ENCODE measurements at places on chromosomes 13 and 19.

- DNase-seq: no peak
Measured at GRCh38 chr19:28519952-28520861, 692.7 kb downstream of the UQCRFS1 start.

- DNase-seq: no peak
Measured at GRCh38 chr19:16957151-16957701, 68.4 kb downstream of the F2RL3 start.

- DNase-seq: no peak
Measured at GRCh38 chr19:18000480-18000914, 7.5 kb upstream of the ARRDC2 start.

GRCh38 chr19:51750400-51751094 lies 1.1 kb downstream of the FPR1 start:
- DNase-seq: no peak

DNA sequence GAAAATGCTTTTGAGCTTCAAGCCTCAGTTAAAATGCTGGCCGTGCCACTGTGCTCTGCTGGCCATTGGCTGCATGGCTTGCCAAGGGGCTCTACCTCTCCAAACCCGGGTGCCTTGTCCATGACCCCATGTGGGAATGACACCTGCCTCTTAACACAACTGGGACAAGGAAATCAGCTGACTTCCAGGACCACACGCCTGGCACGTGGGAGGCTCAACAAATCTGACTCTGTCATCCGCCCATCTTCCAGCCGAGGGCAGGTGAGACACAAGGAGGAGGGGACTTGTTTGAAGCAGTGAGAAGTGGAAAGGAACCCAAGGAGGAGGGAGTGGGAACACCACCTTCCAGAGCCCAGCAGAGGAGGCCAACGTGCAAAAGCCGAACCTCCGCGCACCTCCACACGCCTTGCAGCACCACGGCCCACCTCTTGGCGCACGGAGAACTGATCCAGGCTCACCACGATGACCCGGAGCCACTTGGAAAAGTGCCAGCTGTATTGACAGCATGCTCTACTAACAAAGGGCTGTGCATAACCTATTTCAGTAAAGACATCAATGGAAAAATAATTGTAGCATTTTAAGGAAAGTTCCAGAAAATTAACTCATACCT lies 38.3 kb downstream of the COL4A1 start:
- DNase-seq: no peak

- no peak for DNase-seq
Measured at GRCh38 chr13:111533900-111534683, 213.7 kb downstream of the TEX29 start.

GRCh38 chr13:103358255-103358932 lies 292.2 kb upstream of the SLC10A2 start:
- no peak for DNase-seq

DNA sequence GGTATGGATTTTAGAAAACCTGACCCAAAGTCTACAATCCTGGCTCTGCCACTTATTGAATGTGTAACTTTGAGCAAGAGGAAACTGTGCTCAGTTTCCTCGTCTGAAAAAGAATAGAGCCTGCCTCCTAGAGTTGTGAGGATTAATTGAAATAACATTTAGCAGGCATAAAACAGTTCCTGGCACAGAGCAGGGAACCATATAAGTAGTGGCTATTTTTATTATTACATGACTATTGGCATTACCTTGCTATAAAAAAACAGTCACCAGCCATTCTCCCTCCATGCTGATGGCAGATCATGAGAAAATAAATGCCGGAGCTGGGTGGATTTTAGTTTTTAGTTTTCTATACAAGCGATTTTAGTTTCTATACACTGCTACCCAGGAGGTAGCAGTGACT lies 5.8 kb downstream of the DOCK9 start:
- no peak for DNase-seq

DNA sequence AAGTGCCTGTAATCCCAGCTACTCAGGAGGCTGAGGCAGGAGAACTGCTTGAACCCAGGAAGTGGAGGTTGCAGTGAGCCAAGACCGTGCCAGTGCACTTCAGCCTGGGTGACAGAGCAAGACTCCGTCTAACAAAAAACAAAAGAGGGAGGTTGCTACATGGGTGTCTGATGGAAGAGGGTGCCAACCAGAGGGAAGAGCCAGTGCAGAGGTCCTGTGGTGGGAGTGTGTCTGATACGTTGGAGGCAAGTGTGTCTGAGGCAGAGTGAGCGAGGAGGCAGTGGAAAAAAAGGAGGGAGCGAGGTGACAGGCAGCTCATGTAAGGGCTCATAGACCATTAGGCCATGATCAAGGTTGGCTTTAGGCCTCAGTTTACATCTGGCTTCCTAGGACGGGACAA lies 6.8 kb downstream of the PDE4A start:
- DNase-seq: no peak

DNA sequence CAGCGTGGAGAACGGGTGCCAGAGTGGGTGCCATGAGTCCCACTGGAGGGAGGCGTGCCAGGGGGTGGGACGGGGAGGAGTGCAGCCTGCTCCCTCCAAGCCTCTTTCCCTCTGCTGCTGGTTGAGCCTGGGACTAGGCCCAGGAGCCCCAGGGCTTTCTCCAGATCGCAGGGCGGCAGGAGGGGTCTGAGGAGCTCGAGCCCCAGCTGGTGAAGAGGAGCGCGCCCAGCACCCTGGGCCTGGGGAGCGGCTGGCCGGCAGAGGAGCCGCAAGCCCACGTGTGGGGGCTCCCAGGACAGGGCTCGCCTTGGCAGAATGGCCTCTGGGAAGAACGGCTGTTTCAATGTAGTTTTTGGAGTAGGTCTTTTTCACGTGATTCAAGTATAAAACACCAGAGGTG lies 12.2 kb upstream of the DCUN1D2 start:
- no peak for DNase-seq

GRCh38 chr19:42529248-42529764 lies 1.0 kb upstream of the CEACAM1 start:
- peak; percentile 60 for DNase-seq

GRCh38 chr19:3932931-3933810 lies at the start of gene NMRK2:
NMRK2 (plus strand) TSS chr19:3933069; CDS start chr19:3933672, 603 bp downstream.
- DNase-seq: no peak

- DNase-seq: no peak
Measured at GRCh38 chr13:25771202-25771601, 280.6 kb downstream of the SHISA2 start.

- DNase-seq: peak; percentile 32
Measured at GRCh38 chr13:80454245-80454644, 113.3 kb upstream of the SPRY2 start.

DNA sequence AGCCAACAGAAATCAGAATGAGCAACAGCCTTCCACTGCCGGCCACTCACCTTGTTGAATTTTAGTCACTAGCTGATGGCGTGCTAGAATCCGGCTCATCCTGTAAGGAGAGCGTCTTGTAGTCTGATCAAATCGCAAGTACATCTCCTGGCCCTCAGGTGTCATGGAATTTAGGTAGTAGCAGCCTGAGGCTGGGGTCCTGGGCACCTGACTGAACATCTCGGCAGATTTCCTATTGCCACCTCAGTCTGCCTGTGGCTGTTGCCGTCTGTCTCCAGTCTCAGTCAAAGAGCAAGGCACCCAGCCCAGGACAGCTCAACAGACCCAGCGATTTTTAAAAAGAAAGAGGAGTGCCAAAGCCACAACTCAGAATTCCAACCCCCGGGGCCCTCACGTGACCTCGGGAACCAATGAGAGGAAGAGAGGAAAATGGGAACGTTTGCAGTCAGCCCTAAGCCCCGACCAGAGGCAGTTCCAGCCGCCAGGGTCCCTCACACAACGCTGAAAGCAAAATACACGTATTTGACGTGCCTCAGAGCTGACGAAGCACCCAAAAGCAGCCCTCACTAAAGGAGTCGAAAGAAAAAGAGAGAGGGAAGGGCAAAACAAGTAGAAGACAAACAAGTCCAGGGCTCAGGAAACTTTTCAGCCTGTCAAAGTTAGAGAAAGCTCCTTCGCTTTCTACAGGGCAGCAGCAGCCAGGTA lies at the start of gene STARD13:
STARD13 (minus strand) TSS at position 336 of the 705 bp plus-strand sequence; CDS start at position 219, 117 bp downstream.
- DNase-seq: peak; percentile 30

DNA sequence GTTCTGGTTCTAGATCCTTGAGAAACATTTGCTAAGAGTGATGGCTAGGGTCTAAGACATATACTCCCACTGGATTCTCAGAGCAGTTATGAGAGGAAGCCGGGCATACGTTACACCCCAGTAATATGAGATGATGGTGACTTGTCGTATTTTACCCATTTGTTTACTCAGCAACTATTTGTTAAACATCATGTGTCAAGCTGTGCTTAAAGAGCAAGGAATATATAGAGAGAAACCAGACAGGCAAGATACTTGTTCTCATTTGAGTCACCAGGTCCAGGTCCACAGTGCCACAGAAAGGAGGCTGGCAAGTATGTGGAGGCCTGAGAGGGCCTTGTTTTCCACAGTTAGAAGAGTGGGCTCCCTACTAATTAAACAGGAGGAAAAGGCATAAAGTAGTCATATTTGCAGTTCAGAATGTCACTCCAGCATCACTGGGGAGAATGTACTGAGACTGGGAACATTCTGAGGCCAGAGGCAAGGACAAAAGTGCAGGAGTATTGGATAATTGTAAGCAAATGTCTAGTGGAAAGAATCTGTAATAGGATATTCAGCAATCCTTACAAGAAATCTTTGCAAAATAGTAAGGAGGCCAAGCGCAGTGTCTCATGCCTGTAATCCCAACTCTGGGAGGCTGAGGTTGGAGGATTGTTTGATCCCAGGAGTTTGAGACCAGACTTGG lies 142.2 kb downstream of the IRS2 start:
- no peak for DNase-seq

GRCh38 chr13:77619655-77620054 lies 77.8 kb upstream of the SLAIN1 start:
- no peak for DNase-seq

DNA sequence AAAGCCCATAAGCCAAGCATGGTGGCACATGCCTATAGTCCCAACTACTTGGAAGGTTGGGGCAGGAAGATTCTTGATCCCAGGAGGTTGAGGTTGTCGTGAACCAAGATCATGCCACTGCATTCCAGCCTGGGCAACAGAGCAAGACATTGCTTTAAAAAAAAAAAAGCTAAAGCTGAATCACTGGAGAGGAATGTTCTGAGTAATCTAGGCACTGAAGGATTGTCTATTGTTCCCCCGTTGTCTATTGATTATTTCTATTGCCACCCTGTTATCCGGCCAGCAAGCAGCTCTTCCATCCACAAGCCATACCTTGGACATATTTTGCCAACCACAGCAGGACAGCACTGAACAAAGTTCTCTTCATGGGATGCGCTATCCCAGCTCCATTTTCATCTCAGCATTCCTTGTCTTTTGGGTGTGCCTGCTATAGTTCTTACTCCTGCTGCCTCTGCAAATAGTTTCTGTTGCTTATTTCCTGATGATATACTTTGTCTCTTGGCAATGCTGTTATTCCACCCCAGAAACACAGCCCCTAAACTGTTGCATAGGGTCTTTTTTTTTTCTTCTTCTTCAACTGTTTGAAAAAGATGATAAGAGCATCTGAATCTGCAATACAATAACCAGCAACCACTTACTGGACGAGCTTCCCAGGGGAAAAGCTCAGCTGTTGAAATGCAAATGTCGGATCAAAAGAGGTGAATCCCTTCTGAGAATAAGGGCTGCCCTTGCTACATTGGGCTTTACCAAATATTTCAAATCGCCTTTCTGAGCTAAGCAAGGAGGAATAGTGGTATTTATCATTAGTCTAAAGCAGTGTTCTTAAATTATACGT lies 22.2 kb upstream of the SIAH3 start:
- no peak for DNase-seq

- DNase-seq: no peak
Measured at GRCh38 chr13:30985637-30986205, 53.3 kb downstream of the TEX26 start.

DNA sequence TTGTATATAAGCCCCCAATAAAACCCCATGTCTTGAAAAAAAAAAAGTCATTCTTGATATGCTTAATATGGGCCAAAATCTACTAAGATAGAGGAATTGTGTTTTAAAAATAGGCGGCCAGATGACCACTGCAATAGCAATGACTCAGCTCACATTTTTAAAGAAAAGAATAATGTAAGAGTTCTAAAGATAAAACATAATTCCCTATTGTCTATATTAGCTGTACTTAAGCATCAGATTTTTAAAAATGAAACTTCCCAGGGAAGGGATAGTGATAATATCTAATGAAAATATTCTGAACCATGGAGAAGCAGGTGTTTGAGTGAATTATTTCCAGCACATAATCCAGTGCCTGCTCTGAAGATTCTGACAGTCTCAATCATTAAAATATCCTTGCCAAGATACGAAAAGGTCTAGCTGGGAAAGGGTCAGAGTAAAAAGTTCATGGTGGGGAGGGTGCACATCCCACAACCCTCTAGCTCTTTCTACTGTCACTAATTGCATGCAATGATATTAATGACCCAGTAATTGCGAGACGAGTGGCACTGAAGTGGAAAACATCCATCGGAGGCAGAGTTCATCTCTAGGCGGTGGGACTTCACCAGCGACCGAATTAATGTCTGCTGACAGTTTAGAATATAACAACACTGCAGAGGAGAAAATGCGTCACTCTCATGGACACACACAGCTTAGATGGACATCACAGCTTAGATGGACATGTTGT lies 31.6 kb downstream of the EFNB2 start:
- DNase-seq: no peak

DNA sequence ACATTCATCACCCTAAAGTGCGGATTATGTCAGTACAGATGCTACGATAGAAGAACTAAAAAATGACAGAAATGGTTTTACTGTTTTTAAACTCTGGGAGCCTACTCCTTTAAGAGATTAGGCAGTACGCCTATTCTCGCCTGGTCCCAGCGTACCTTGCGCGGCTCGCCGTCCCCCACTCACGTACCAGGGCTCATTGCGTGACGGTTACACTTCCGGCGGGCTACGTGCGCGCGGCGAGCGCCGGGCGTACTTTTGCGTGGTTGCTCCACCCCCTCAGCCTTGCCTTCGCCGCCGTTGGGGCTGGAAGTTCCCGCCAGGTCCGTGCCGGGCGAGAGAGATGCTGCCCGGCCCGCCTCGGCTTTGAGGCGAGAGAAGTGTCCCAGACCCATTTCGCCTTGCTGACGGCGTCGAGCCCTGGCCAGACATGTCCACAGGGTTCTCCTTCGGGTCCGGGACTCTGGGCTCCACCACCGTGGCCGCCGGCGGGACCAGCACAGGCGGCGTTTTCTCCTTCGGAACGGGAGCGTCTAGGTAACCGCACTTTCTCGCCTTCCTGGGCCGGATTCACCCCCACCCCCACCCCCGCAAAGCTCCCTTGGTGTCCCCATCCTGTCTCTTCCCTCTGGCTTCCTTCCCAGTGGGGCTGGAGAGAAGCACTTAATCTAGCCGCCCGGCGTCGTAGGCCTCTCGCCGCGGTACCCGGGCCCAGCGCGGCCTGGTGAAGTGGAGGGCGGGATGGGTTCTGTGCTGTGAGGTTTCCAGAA lies at the start of gene NUP58:
NUP58 (plus strand) TSS at position 279 of the 767 bp plus-strand sequence; CDS start at position 428, 149 bp downstream.
- peak; percentile 97 for DNase-seq

GRCh38 chr13:50846861-50847475 lies 3.5 kb upstream of the DLEU7 start:
- DNase-seq: no peak

GRCh38 chr19:29807870-29808405 lies 3.9 kb upstream of the CCNE1 start:
- no peak for DNase-seq

- DNase-seq: no peak
Measured at GRCh38 chr13:67136157-67136556, 94.0 kb downstream of the PCDH9 start.
